ENCODE measurements at places on chromosomes 1 and 21.
A peak's percentile ranks its signal among the peaks of the same experiment; 100 is the strongest.

DNA sequence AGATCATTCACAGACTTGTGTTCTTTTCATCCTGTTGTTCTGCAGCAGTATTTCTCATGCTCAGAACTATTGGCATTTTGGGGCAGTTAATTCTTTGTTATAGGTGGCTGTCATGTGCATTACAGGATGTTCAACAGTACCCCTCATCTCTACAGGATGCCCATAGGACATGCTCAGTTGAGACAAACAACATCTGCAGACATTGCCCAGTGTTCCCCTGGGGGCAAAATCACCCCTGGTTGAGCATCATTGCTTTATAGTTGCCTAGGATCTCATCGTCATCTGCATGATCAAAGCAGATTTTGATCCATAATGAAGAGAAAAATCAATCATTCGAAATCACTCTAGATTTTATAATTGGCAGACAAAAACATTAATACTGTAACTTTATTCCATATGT, 222.5 kb upstream of the CACYBP start:
- no peak for DNase-seq

DNA sequence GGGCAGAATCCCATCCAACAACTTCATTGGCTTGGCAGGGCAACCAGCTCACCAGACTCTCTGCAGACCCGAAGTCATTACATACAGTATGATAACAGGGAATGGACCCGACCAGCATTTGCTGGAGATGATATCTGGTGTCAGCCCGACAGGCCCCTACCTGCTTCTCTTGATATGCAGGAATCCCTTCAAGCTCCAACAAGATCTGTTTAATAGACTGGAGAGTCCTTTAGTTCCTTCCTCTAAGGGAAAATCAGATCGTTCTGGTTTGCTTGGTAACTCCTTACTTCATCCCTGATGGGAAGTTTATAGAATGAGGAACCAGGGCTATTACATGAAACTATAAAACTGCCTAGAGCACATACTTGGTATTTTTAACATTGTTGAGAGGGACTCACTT, 61.2 kb downstream of the EDARADD start:
- DNase-seq, result peak; percentile 29

DNA sequence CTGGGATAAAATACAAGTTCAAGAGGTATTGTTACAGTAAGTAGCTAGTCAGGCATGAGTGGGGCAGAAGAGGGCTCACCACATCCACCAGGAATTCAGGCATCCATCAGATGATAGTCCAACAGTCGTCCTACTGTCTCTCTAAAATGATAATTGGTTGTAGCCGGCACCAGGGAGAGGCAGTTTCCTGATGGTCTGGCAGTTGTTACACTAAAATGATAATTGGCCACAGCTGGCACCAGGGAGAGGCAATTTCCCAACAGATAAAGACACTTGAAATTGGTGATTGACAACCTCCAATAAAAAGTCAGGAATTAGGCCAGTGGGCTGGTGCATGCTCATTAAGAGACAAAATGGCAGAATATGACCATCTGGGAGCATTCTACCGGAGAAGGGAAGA, 545.8 kb downstream of the AMY1C start:
- no peak for DNase-seq

GRCh38 chr1:89022167-89022959, at the start of gene GBP3:
TSS of gene GBP3 (minus strand) at chr1:89022866. CDS start at chr1:89020721, 2,145 bp downstream.
- peak; percentile 69 for DNase-seq

GRCh38 chr1:86119214-86119764, 37.3 kb downstream of the COL24A1 start:
- no peak for DNase-seq

DNA sequence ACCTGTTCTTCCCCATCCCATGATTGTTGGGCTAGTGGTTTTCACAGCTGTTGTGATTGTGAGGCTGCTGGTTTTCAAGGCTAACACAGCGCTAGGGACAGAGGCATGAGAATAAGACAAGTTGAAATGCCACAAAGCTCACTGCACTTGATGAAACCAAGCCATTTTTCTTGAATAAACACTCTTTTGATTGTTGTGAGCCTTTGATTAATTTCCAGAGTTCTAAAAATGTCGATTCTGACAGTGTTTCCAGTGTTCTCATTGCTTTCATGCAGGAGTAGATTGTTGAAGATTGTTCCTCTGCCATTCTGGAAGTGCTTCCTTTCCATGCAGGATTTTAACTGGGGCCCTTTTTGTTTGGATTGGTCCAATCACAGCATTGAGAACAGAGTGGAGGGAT, 134.9 kb upstream of the GRIK3 start:
- no peak for DNase-seq

GRCh38 chr1:17161926-17162800, 42.8 kb upstream of the PADI1 start:
- no peak for DNase-seq

GRCh38 chr1:56376188-56376984, 203.0 kb downstream of the PLPP3 start:
- DNase-seq, result peak; percentile 32

GRCh38 chr1:41101950-41102607, 80.6 kb upstream of the SLFNL1 start:
- DNase-seq, result peak; percentile 99

DNA sequence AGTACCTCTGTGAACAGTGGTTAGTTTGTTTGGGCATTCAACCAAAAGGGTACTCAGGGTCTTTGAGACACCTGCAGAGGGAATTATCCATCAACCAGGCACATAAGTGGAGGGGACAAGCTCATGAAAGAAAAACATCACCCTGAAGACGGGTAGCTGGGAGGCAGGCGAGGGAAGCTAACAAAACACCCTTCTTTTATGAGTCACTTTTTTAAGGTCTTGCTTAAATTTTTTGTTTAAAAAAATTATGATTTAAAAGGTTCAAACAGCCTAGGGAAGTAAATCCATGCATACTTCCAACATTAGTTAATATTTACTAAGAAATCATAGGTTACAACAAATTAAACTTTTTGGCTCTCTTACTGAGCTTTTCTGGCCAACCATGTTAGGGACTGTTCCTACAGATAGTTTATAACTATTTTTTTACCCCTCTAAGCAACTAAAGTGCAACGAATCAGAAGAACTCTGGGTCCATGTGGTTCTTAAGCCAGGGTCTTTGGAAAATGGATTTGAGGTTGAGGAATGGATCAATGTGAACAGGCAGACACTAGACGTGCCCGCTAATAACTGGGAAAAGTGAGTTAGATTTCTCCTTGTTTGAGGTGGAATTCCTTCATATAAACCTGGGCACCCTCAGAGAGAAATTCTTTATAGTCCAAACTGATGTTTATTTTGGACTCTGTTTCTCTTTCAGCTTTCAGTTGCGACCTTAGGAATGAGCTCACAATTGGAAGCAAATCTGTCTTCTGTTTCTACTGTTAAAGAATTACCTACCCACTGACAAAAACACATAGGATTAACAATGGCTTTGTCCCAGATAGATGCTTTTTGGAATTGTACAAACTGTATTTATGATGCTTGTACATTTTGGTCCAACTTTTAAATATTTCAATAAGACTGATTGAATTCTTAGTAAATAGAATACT, 123.0 kb downstream of the LYPLAL1 start:
- peak; percentile 65 for DNase-seq

DNA sequence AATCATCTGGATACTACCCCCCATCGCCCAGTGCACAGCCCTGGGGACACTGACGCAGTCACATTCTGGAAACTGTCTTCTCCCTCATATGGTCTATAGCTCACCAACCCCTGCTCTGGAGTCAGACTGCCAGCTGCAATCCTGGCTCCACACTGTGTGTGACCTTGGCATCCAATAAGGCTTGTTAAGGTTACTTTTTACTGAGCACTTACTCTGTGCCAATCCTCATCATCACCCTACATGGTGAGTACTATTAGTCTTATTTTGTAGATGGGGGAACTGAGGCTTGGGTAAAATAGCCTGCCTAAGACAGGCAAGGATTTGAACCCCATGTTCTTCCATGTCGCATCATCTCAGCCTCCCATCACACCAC, 34.9 kb downstream of the AHDC1 start:
- DNase-seq, result peak; percentile 41

DNA sequence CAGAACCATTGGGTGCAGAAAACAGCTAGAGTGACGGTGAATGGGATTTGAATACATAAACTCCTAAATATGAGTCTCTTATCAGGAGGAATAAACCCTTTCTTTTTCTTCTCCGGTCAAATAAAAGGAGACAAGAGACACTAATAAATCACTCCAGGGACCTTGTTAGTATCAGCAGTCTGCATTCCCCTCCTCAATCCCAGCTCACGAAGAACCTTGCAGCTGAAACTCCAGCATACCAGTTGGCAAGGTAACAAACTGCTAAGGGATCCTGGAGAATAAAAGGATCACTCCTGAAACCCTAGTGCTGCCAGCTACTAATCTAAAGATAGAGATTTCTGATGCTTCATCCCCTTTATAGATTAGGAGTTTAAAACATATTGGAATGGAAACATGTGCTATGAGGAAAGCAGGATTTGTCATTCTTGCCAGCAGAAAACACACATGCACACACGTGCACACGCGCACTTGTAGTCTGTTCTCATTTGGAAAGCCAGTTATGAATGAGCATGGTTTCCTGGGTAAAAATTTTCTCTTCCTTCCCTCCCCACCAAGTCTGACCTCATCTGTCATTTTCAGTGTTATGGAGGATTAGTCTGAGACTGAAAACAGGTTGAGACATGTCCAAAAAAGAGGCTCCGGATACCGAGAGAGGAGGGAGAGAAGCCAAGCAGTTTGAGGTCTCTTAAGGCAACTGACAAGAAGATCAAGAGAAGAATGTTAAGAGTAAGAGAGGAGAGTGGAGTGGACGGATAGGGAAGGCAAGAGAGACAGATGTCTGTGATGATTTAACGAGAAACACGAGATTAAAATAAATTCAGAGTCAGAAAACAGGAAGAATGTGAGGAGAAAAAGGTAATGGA, 10.9 kb downstream of the IER5 start:
- DNase-seq, result peak; percentile 83

GRCh38 chr1:215543191-215543606, 23.9 kb upstream of the KCTD3 start:
- peak; percentile 59 for DNase-seq

GRCh38 chr21:14766241-14766640, 220.1 kb upstream of the SAMSN1 start:
- no peak for DNase-seq

DNA sequence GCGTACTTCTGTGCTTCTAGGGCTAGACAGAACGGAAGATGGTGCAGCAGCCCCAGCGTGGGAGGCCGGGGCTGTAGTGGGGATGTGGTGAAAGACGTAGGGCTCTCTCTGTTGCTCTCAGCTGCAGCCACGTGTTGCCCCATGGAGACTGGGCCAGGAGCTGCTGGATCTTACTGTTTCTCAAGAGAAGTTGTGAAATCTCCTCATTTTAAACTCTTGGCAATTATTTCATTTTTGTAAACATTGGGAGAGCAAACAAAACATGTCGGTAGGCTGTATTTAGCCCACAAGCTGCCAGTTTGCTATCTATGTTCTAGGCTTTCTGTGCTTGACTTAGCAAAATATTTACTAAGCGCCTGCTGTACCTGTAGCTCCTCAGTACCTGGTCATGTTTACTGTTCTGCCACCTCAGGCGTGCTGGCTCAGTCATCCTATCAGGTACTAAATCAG, 15.9 kb upstream of the ELOA start:
- DNase-seq, result peak; percentile 20

DNA sequence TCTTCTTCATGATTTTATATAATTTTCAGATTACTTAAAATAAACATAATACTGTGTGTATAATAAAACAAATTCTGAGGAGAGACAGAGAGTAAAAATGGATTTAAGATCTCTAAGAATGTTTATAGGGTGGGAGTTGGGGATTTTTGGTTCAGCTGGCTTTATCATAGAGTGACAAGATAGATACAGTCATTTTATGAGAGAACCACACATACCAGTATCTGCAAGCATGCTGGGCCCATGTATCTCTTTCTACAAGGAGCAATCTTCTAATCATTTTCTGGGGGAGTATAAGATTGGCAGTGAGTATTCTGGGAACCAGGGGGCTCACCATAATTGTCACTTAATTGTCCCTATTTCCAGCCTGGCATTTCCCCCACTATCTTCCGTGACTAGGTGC, 64.3 kb upstream of the DUSP10 start:
- DNase-seq, result no peak

DNA sequence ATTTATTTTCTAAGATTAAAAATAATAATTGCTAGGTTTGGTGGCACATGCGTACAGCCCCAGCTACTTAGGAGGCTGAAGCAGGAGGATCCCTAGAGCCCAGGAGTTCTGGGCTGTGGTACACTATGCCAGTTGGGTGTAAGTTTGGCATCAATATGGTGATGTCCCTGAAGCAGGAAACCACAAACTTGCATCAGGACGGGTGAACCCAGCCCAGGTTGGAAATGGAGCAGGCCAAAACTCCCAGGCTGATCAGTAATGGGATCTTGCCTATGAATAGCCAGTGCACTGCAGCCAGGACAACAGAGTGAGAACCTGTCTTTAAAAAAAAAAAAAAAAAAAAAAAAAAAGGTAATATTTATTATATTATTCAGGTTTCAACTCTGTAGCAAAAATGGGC, 92.4 kb upstream of the PGD start:
- no peak for DNase-seq

GRCh38 chr1:154176337-154176736, 15.6 kb downstream of the TPM3 start:
- DNase-seq, result peak; percentile 88
